ENCODE measurements at places on chromosomes 16 and 17.

DNA sequence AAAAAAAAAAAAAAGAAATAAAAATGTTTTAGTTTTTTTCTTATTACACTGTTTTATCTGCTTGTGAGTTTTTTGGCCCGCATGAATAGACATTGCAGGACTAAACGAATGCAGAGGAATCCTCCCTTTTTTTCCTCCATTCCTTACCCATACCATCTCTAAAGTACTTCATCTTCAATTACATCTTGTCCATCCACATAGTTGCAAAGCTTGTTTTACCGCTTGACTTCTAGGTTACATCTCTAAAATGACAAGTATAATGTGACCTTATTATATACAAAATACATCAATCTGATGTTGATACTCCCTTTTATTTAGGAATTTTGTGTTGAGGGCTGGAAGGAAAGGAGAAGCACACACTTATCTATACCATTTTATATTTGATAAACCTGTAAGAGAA lies 12.8 kb downstream of the RETREG3 start:
- H3K27me3 ChIP-seq = no peaks in the 10 kb centered on the region
- no peaks in the 10 kb centered on the region for H3K4me1 ChIP-seq
- H3K4me3 ChIP-seq = no peak overlapping the region
- no peaks in the 10 kb centered on the region for H3K36me3 ChIP-seq
- H3K27ac ChIP-seq = no peak overlapping the region

DNA sequence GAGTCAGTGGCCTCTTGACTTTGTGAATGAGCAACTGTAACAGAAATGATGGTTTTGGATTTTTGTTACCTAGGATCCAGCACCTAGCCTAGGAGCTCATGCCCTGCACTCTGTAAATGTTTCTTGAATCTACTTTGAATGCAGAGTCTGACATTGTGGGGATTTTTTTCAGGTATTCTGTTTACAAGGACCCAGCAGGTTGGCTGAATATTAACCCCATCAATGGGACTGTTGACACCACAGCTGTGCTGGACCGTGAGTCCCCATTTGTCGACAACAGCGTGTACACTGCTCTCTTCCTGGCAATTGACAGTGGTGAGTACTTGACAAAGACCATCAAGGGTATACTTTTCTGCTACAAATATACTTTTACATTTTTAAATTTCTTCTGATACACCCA lies 59.8 kb upstream of the HSBP1 start:
- H3K4me1 ChIP-seq = no peaks in the 10 kb centered on the region
- peaks cover 1% of the 10 kb centered on the region for H3K36me3 ChIP-seq
- H3K4me3 ChIP-seq = no peak overlapping the region
- no peak overlapping the region for H3K27ac ChIP-seq
- no peak for DNase-seq

- H3K27me3 ChIP-seq = no peaks in the 10 kb centered on the region
- H3K36me3 ChIP-seq = peaks cover 1% of the 10 kb centered on the region
- no peak overlapping the region for H3K27ac ChIP-seq
Measured at GRCh38 chr16:85627526-85628264, 14.6 kb downstream of the GSE1 start.

DNA sequence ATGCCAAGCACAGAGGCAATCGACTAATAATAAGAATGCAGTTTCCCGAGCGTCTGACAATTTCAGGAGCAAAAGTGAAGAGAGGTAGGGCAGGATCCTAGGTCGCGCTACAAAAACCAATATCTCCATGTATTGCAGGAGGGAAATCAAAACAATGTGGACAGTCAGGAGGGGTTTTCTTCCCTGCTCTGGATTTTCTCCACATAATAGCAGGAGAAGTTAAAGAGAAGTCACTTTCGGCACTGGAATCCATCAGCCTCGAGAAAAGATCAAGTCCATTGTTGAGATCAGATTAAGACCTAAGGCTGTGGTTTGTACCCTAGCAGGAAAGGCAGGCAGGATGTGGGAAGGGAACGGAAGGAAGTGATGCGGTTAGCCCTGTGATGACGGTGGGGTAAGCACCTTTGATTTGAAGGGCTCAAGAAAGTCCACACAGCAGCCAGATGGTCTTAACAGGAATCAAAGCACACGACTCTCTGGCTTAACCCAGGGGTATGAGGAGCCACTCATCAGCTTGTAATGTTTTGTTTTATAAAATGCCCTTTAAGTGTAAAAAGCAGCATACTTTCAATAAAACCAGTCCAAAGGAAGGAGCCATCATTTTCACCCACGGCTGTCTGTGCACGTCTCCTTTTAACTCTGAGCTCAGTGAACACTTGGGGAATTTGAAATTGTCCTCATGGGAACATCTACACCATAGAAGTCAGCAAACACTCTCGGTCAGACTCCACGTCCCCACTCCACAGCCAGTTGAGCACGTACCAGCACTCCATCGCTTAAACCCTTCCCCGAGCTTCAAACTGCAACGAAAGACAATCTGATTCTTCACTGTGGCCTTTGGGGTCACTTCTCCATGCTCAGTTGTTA lies 15.8 kb upstream of the AKTIP start:
- no peak overlapping the region for H3K4me3 ChIP-seq
- no peaks in the 10 kb centered on the region for H3K36me3 ChIP-seq
- no peaks in the 10 kb centered on the region for H3K4me1 ChIP-seq
- no peak for DNase-seq
- no peak overlapping the region for H3K27ac ChIP-seq

GRCh38 chr16:88690341-88691128 lies 4.2 kb upstream of the SNAI3 start:
- peaks cover 74% of the 10 kb centered on the region for H3K27me3 ChIP-seq
- no peak overlapping the region for H3K27ac ChIP-seq
- H3K4me3 ChIP-seq = no peak overlapping the region
- no peak for DNase-seq

GRCh38 chr16:48435318-48435680 lies 50.1 kb upstream of the SIAH1 start:
- DNase-seq = no peak
- H3K36me3 ChIP-seq = no peaks in the 10 kb centered on the region
- no peak overlapping the region for H3K27ac ChIP-seq

- peaks cover 9% of the 10 kb centered on the region for H3K4me1 ChIP-seq
- DNase-seq = no peak
- H3K27ac ChIP-seq = no peak overlapping the region
- H3K4me3 ChIP-seq = no peak overlapping the region
Measured at GRCh38 chr17:43477832-43478634, 5.7 kb upstream of the DHX8 start.

DNA sequence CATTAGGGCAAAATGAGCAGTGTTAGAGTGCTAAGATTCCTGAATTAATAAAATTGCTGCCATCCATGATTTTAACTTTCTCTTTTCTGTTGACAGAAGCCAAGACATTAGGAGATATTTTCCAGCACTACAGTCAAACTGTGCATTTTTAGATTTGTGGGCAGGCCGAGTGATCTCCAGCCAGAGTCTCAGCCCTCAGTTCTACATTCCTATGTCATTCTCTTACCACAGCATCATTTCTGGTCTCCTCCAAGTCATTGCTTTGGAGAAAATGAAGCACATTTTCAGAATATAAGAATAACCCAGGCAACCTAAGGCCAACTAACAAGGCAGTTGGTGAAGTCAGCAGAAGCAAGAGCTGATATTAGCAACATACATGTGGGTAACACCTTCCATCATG lies 74.6 kb upstream of the NUDT7 start:
- H3K4me3 ChIP-seq = no peak overlapping the region
- H3K4me1 ChIP-seq = no peaks in the 10 kb centered on the region
- DNase-seq = no peak
- no peak overlapping the region for H3K27ac ChIP-seq
- H3K36me3 ChIP-seq = no peaks in the 10 kb centered on the region

DNA sequence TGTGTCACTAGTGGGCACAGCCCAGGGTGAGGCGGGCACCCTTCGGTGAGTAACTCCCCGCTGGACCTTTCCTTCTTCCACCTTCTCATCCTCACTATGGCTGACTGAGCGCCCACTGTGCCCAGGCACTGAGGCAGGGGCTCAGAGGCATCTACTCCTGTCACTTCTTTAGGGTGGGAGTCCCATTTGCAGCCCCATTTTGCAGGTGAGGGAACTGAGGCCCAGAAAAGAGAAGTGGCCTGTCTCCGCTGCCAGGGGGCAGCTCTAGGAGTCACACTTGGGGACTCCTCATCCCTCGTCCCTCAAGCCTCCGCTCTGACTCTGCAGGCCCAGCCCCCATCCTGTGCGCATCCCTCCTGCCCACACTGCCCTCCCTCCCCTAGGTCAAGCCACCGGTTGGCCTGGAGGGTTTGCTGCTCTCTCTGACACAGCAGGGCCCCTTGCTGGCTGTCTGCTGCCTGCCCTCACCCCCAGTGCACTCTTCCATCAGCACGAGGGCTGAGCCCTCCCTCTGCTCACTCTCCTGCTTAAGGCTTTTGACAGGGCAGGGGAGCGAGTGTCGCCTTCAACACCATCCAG lies 62.4 kb downstream of the CNGB1 start:
- no peak for DNase-seq
- no peak overlapping the region for H3K4me3 ChIP-seq
- H3K27ac ChIP-seq = no peak overlapping the region
- no peaks in the 10 kb centered on the region for H3K36me3 ChIP-seq

DNA sequence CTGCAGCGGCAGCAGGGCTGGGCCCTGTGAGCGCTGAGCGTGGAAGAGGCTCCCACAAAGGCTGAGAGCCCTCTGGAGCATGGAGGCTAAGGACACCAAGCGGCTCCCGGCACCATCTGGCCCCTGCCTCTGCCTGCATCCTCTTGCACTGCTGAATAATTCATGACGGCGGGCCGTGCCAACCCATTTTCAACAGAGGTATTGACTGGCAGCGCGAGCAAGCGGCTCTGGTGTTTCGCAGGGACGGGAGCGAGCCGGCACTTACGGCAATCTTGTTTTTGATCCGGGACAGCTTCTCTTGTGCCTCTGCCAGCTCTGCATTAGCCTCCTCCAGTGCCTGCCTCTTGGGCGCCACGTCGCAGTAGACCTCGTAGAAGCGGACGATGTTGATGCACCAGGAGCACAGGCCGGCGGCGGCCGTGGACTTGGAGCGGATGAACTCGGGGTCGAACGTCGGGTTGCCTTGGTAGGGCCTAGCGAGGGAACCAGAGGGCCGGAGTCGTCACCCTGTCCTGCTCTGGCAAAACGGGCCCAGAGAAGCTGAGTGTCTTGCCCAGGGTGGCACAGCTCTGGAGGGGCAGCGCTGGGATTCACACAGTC lies 80.4 kb downstream of the PGS1 start:
- no peaks in the 10 kb centered on the region for H3K36me3 ChIP-seq
- no peaks in the 10 kb centered on the region for H3K4me1 ChIP-seq
- no peak overlapping the region for H3K4me3 ChIP-seq

- H3K27ac ChIP-seq = peak overlapping the region; percentile 59
- peaks cover 23% of the 10 kb centered on the region for H3K4me1 ChIP-seq
- H3K36me3 ChIP-seq = peaks cover 24% of the 10 kb centered on the region
- peak overlapping the region; percentile 56 for H3K4me3 ChIP-seq
- no peak for DNase-seq
Measured at GRCh38 chr17:8137645-8138373, 13.9 kb upstream of the HES7 start.

GRCh38 chr16:13021996-13022395 lies 120.6 kb downstream of the SHISA9 start:
- H3K36me3 ChIP-seq = no peaks in the 10 kb centered on the region
- H3K4me3 ChIP-seq = no peak overlapping the region
- no peaks in the 10 kb centered on the region for H3K27me3 ChIP-seq
- H3K4me1 ChIP-seq = no peaks in the 10 kb centered on the region
- no peak for DNase-seq

DNA sequence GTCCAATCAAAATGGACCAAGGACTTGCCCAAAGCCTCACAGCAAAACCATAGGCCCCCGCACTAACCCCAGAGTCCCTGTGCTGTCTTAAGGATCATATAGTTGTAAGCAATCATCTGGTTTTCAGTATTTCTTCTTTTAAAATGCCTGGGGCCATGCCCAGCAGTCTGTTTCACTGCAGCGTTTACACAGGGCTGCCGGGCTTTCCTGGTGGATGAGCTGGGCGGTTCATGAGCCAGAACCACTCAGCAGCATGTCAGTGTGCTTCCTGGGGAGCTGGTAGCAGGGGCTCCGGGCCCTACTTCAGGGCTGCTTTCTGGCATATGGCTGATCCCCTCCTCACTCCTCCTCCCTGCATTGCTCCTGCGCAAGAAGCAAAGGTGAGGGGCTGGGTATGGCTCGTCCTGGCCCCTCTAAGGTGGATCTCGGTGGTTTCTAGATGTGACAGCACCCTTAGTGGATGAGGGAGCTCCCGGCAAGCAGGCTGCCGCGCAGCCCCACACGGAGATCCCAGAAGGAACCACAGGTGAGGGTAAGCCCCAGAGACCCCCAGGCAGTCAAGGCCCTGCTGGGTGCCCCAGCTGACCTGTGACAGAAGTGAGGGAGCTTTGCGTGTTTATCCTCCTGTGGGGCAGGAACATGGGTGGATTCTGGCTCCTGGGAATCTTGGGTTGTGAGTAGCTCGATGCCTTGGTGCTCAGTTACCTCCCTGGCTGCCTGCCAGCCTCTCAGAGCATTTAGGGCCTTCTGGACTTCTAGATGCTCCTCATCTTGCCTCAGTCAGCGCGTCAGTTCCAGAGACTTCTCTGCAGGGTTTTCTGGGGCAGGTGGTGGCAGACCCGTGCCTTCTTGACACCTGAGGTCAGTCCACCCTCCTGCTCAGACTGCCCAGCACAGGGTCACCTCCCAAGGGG lies 24.8 kb upstream of the STH start:
- H3K4me3 ChIP-seq = no peak overlapping the region
- no peak overlapping the region for H3K27ac ChIP-seq
- H3K27me3 ChIP-seq = peaks cover 53% of the 10 kb centered on the region
- DNase-seq = no peak

GRCh38 chr17:8912084-8912981 lies 44.9 kb upstream of the PIK3R6 start:
- peaks cover 2% of the 10 kb centered on the region for H3K27me3 ChIP-seq
- no peak overlapping the region for H3K27ac ChIP-seq
- H3K36me3 ChIP-seq = no peaks in the 10 kb centered on the region
- H3K4me3 ChIP-seq = no peak overlapping the region
- peaks cover 8% of the 10 kb centered on the region for H3K4me1 ChIP-seq

DNA sequence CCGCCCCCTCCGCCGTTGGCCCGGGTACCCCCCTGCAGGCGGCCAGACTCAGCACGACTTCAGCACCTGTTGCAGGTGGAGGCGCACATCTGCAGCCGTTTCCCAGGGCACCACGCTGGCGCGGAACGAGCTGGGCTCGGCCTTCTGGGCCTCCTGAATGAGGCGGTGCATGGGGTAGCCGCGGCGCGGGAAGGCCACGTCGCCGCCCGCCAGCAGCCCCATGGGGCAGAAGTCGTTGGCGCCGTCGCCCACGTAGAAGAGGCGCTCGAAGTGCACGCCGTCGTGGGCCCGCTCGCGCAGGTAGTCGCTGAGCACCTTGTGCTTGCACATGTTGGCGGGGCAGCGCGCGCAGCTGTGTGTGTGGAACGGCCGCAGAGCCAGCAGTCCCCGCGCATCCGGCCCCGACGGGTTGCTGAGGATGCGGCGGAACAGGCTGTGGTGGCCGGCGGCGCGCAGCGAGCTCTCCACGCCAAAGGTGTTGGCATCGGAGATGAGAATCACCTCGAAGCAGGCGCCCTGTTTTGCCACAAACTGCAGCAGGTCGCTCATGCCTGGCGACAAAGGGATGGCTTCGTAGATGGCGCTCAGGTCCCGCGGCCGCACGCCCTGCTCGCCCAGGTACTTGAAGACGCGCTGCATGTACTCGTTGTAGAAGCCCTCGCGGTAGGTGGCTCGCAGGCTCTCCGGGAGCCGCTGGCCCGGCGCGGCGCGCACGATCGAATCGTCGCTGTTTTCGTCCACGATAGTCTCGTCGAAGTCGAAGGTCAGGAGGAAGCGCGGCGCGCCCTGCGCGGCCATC lies 6.2 kb downstream of the PHOSPHO1 start:
- H3K27ac ChIP-seq = no peak overlapping the region
- H3K4me1 ChIP-seq = peaks cover 9% of the 10 kb centered on the region
- no peak for DNase-seq
- H3K36me3 ChIP-seq = no peaks in the 10 kb centered on the region
- peaks cover 57% of the 10 kb centered on the region for H3K27me3 ChIP-seq
- H3K4me3 ChIP-seq = no peak overlapping the region

- H3K4me3 ChIP-seq = peak overlapping the region; percentile 71
- H3K4me1 ChIP-seq = peaks cover 7% of the 10 kb centered on the region
- peaks cover 26% of the 10 kb centered on the region for H3K27me3 ChIP-seq
Measured at GRCh38 chr17:73645050-73645871, 1.0 kb upstream of the SDK2 start.

Data from keratinocyte (primary cell).